ENCODE measurements at places on chromosomes 5 and 9.

DNA sequence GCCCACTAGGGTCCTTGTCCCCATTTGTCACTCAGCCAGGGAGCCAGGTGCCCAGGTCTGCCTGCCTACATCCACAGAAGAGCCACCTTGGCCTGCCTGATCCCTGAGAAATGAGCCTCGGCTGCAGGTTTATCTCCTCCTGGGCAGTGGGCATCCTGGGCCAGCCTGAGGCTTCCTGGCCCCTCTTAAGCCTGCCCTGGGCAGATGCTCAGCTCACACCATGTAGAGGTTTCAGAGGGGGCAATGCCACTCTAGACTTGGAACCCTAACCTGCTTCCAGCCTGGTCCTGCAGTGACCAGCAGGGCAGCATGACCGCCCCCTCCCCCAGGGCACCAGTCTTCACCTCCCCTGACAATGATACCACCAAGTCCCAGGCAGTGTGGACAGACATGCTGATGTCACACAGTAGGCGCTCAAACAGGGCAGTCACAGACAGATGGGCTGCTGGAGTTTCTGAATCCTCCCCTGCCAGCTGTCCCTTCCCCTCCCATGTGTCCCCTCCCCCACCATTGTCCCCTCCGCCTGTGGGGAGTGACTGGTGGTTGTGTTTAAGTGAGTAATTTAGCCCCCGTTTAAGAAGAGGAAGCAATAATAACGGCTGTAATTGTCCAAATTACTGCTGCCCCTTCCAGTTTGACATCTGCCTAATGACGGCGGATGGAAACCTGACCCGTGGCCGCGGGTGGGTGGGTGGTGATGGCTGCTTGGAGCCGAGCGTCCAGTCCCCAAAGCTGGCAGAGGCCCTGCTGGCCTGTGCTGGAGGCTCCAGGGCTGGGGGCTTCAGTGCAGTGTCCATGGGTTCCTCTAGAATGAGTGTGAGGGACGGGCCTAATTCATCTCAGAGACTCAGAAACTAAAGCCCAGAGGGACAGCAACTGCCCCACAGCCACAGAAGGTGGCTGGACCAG is 147.7 kb downstream of the BARX1 start:
- DNase-seq = peak; percentile 65

GRCh38 chr5:6359555-6360322 is 18.6 kb downstream of the MED10 start:
- peak; percentile 38 for DNase-seq

DNA sequence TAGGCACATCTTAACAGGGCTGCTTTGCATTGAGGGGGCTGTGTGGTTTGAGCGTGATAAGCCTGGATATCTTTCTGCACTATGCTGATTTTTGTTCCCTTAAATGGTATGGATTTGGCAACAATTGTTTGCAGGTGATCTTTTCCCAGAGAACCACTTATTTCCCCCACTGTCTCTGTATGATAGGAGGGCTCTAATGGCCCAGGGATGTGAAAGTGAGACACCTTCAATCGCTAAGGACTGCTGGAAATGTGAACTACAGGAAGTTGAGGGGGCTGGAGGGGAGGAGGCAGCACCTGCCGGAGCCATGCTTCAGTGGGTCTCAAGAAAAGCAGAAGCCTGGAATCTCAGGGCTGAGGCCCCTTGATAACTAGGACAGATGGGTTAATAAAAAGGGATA is 29.4 kb downstream of the SYK start:
- no peak for DNase-seq

DNA sequence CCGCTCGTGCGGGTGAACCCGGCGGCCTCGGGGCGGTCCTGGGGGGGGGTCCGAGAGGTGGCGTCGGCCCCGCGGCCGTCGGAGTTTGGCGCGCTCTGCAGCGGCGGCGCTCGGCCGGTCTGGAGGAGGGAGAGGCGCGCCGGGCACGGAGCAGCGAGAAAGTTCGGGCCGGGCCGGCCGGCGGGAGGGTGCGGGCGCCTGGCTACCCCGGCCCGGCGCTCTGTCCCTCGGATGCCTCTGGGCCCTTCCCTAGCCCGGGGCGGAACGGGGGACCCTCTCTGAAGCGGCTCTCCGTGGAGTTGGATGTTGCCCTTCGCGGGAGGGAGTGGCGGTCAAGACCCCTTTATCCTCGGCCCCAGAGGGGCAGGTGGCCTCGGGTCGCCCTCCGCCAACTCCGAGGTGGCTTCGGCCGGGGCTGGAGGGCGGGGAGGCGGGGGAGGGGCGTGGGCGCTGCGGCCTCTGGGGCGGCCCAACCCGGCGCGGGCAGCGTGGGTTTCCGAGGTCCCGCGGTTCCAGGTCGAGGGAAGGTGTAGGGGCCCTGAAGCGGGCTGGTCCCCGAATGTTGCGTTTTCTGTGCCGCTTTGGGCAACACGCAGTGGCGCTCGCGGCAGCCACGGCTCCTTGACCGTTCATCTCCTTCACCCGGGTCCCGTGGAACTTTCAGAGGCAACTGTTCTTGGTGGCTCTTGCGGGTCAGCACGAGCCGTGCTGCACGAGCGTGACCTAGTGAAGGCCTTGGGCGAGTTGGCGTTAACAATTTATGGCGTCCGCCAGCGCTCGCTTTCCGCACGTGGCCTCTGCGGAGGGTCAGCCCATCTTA is 290.5 kb downstream of the DOCK8 start:
- peak; percentile 43 for DNase-seq

- no peak for DNase-seq
Observed at GRCh38 chr5:101288633-101289032, 385.6 kb upstream of the ST8SIA4 start.

DNA sequence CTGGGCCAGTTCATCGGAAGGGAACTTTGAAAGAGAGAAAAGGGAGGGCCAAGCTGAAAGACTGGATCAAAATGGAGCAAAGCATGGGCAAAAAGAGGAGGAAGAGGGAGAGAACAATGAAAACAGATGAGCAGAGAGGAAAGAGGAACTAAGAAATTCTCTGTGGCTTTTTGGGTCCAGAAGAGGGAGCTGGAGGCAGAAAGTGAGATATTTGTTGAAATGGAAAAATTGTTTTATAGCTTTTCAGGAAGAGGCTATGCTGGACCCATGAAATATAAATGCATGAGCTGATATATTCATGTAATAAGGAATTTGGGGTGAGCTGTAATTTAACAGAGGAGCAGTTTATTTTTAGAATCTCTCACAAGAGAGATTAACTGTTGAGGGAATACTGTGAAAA is 457.3 kb downstream of the DMAC1 start:
- no peak for DNase-seq

DNA sequence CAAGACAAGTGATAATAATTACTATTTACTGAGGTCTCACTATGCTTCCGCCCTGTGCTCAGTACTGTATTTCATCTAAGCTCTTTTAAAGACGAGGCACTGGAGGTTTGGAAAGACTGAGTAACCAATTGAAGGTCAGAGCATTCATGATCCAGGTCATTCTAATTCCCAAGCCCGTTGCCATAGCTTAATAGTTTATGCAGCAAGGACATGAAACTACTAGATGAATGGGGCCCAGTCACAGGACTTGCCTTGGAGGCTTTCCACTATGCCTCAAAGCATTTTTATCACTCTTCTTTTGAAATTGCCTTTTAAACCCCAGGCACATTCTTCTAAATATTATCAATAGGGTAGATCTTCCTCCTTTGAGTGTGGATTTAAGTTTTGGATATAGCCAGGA is 17.2 kb upstream of the NFIB start:
- DNase-seq = no peak

- no peak for DNase-seq
Observed at GRCh38 chr9:69937833-69938535, 105.7 kb upstream of the MAMDC2 start.

DNA sequence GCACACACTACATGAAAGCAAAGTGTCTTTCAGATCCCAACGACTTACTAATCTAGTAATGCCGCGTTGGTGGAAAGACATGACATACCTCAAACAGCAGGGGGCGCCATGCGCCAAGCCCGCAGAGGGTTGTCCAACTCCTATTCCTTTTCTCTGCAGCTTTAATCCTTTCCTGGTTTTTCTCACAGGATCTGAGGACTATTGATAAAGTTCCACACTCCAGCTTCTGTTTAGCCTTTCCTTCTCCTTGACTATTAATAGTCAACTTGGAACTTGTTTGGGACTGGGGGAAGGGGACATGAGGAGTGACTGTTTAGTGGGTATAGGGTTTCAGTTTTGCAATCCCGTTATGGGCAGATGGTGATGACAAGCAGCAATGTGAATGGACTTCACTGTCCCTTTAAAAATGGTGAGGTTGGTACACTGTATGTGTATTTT is 62.9 kb downstream of the OTULIN start:
- peak; percentile 91 for DNase-seq

GRCh38 chr9:1916095-1916494 is 99.1 kb upstream of the SMARCA2 start:
- DNase-seq = no peak

- DNase-seq = no peak
Observed at GRCh38 chr9:134626571-134627416, 14.8 kb upstream of the COL5A1 start.

- no peak for DNase-seq
Observed at GRCh38 chr5:96017951-96018350, 56.3 kb upstream of the ELL2 start.

DNA sequence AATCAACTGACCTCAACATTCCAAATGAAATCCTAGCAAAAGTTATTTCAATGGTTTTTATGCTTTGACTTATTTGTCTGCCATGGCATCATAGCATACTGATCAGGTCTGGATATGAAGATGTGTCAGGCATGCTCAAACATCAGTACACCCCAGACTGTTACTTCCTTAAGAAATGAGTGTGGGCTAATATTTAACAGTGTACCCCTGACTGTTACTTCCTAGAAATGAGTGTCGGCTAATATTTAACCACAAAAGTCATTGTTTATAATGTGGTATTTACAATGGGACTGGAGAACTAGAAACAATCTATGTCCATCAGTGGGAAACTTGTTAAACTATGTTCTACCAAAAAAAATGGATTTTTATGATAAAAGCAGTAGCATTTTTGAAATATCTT is 38.1 kb upstream of the HNRNPA0 start:
- no peak for DNase-seq

GRCh38 chr9:133735931-133736330 is 2.2 kb downstream of the SARDH start:
- DNase-seq = no peak

DNA sequence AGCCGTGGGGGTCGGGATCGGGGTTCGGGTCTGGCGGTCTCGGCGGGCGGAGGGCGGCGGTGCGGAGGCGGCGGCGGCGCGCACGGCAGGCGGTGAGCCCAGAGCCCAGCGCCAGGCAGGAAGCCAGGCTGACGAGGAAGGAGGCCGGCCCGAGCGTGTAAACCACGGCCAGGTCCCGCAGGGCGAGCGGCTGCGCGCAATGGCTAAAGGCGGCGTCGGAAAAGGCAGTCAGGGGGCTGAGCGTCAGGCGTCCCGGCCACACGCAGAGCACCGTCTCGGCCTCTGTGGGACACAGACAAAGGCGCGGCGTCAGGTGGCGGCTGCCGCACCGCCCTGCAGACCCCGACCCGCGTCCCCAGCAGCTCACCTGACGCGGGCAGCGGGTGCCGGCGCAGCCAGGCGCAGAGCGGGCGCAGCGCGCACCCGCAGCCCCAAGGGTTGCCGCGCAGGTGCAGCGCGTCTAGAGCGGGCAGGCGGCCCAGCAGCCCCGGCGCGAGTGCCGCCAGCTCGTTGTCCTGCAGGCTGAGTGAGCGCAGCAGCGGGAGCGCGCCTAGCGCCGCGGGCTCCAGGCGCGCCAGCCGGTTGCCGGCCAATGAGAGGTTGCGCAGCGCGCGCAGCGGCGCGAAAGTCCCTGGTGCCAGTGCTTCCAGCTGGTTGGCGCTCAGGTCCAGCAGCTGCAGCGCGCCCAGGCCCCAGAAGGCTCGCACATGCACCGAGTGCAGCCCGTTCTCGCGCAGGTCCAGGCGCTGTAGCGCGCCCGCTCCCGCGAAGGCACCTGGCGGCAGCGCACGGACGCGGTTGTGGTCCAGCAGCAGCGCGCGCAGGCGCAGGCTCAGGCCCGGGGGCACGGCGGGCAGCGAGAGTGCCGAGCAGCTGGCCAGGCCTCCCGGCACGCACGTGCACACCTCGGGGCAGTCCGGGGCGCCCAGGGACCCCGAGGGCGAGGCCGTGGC is 671 bp downstream of the LRRC26 start:
- peak; percentile 77 for DNase-seq

GRCh38 chr5:36613241-36613640 is 6.8 kb downstream of the SLC1A3 start:
- DNase-seq = no peak

DNA sequence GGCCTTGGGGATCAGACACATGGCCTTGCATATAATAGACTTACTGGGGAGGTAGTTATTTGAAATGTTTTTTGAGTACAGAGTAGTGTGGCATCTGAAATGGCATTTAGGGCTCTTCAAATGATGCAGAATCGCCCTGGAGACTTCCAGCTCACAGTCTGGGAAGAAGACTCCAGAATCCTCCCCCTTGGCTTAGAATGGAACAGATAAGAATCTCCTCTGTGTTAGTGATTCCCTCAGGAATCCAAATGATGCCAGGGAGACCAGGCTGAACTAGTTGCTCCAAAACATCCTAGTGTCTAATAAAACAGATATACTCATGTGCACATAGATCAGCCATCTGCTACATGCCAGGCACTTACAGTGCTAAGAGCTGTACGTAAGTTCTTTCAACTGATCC is 38.6 kb upstream of the SMC5 start:
- no peak for DNase-seq

DNA sequence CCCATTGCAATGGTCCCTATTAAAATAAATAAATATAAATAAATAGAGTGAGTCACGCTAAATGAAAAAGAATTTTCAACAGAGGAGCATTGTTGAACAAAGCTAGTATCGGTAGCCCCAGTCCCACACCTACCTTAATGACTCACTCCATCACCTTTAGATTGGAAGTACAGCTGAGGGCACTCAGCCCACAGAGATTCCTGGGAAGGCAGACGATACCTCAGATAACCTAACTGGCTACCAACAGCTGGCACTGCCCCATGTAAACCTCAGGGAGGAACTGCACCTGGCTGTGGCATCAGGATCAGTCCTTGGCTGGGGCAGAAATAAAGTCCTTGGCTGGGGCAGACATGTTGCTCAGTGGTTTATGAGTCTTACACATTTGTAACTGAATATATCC is 49.3 kb downstream of the SPRY4 start:
- DNase-seq = no peak

DNA sequence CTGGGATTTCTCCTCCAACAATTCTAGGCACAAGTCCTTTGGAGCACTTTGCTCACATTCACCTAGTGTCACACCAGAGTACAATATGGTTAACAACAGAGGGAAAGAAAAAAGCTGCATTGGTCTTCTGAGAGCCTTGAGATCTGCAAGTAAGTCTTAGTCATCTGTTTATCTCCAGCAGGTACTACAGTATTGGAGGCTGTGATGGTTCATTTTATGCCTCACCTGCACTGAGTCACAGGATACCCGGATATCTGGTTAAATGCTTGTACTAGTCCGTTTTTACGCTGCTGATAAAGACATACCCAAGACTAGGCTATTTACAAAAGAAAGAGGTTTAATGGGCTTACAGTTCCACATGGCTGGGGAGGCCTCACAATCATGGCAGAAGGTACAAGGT is 525.0 kb downstream of the NR2F1-AS1 start:
- DNase-seq = no peak

- no peak for DNase-seq
Observed at GRCh38 chr5:140317859-140318258, 15.0 kb upstream of the PFDN1 start.
